Osteocyte (in vitro differentiated cells): ENCODE measurements at places on chromosomes 5 and 9.

GRCh38 chr5:95822043-95822541 is 434 bp downstream of the GLRX start:
- DNase-seq, result no peak

- DNase-seq, result no peak
Measured at GRCh38 chr9:86575825-86576525, 221.8 kb upstream of the TUT7 start.

DNA sequence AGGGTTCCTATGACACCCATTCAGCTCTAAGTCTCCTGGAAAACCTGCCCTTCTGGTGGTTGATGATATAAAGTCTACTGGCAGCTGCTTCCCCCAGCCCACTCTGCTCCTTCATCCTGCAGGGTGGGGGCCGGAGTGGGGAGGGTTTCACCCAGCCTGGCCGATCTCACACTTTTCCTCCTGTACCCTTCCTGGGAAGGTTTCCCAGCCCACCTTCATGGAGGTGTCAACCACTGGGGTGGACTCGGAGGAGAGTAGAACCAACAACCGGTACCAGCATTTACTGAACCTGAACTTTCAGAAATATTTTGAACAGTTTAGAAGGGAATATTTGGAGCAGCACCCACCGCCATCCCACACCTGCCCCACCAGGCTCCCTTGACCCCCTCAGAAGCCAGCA is 30.4 kb downstream of the ROR2 start:
- no peak for DNase-seq

DNA sequence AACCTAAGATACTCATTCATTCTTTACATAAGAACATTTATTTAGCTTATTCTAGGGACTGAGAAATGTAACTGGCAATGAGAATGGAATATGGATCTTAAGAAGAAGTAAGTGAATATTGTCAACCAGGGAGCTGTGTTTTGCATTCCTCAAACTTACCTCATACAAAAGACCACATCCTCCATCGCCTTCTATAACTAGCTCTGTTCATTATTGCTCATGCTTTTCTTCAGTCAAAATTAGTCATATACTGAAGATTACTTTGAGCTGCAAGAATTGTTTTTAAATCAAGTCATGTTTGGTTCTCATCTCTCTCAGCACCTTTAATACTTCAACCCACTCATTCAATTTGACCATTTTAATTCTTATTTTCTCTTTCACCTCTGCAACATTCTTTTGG is 140.3 kb upstream of the RASA1 start:
- DNase-seq, result no peak
